Activated CD8-positive, alpha-beta memory T cell treated with anti-CD3 and anti-CD28 coated beads, Interleukin-2, amount 50 U/mL, for 48 hours (primary cell): ENCODE measurements at places on chromosomes 1 and 21.

- DNase-seq, result no peak
Measured at GRCh38 chr21:38774152-38774551, 31.6 kb upstream of the ETS2 start.

DNA sequence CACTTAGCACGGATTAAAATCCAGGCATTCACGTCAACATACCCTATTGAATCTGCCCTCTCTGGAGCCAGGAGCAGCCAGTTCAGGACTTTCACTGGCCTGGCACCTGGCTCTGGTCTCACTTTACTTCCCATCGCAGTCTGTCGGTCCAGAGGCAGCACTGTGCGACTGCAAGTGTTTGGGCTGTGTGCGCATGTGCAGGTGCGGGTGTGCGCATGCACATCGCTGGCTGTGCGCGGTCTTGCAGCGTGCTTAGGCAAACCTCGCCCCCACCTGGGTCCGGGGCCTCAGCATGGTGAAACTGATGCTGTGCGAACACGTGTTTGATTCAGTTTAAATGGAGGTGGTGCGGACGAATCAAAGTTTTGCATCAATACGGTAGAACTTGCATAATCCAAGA is 38.0 kb downstream of the ATF3 start:
- no peak for DNase-seq

DNA sequence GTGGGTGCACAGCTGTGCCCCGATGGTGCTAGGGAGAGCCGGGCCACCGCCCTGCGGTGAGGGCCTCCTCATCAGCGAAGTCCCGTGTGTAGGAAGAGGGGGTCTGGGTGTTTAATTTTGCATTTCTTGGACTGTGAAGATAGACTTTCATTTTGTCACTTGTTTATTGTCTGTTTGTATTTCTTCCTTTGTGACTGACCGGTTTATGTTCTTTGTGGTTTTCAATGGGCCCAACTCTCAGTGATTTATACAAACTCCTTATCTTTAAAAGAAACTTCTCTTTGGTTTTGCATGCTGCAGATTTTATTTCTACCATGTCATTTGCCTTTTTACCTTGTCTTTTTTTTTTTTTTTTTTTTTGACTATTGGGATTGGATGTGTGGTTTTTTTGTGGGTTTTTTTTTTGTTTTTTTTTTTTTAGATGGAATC is 65.1 kb downstream of the COL18A1 start:
- no peak for DNase-seq

DNA sequence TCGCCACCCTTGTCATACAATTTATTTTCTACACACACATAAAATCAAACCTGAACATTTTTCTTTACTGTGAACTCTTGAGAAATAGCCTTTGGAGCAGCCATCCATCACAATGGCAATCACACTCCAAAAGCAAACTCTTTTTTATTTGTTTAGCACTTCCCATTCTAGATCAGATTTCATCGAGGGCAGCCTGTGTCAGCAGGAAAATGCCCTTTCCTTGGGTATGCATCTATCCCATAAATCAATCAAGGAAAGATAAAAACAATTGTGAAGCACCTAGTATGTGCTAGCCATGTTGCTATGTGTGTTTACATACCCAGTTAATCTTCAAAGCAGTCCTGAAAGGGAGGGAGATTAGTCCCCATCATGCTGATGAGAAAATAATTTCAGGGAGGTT is 484.1 kb upstream of the USP24 start:
- DNase-seq, result no peak

DNA sequence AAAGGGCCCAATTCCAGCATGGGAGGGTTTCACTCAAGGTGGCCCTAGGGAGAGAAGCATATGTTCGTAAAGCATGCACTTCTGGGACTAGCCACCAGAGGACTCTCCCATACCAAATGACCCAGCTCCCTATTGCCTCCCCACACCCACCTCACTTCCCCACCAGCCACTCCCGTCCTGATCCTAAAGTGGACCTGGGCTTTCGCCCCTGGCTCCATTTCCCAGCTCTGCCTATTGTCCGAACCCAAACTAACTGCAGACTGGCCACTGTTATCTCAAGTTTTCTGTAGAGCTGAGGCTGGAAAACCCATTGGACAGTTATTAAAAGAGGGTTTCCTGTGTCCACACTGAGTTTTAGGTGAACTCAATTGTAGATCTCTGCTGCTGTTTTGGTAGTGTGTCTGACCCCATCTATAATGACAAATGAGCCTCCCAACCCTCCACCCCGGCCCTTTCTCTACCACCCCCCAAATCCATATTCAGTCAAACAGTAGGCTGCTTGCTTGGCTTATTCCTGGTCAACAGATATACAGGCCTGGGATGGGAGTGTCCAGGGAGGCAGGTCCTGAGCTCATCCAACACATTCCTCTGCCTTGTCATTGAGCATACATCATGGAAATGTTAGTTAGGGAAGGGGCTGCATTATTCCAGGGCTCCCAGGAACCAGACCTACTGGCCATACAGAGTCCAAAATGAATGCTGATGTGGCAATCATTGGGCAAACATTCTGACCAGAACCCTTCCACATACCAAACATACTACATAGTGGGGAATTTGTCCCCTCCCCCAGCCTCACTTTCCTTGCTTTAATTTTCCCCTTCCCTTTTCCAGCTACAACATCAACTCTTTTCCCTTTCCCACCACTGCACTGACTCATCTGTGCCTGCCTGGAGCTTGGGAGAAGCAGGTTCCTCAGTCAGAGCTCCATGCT is 59.2 kb downstream of the ABCA4 start:
- no peak for DNase-seq

- DNase-seq, result no peak
Measured at GRCh38 chr1:192713921-192714320, 78.0 kb downstream of the RGS13 start.

GRCh38 chr1:53475664-53476063 is 16.5 kb downstream of the DMRTB1 start:
- no peak for DNase-seq

GRCh38 chr1:23930861-23931490 is 17.8 kb upstream of the CNR2 start:
- DNase-seq, result no peak

DNA sequence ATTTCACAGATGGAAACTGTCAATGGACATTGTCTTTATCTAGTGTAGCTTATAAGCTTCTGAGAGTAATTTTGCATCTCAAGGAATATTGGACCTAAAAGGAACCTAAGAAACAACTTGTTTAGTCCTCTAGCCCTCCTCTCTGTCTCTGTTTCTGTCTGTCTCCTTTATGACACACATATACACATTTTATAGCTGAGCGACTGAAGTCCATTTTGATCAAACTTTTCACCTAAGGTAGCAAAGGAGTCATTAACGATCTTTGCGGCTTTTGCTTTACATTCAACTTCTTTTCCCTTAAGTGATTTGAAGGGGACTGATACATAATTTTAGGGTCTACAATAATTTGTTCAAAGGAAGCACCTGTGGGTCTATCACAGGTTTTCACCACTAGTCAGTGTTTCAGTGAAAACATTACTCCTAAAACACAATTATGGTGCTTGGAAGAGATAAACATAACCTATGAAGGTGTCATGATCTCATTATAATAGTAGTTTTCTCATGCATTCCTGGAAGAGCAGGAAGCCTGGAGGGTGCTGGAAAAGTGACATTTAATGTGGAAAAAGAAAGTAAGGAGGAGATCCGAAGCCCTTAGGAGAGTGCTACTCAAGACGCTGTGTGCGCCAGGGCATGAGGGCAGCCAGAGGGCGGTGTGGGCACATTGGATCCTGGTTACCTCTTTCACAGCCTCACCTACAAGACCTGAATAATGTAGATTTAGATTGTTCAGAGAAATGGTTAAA is 248.6 kb downstream of the DNM3 start:
- peak; percentile 61 for DNase-seq

DNA sequence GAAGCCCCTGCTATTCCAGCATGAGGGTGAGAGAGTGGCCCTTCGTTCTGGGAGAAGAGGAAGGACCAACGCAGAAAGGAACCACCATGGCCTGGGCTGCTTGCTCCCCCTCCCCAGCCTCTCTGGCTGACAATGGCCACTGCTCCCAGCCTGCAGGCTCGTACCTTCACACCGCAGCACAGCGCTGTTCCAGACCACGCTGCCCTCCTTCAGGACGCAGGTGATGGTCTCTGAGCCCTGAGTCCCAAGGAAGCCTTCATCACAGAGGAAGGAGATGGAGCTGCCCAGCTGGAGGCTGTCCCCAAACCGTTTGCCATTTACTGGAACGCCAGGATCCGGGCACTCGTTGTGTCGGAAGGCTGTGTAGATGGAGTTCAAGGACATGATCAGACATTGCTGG is 124.9 kb upstream of the HMGB4 start:
- no peak for DNase-seq

DNA sequence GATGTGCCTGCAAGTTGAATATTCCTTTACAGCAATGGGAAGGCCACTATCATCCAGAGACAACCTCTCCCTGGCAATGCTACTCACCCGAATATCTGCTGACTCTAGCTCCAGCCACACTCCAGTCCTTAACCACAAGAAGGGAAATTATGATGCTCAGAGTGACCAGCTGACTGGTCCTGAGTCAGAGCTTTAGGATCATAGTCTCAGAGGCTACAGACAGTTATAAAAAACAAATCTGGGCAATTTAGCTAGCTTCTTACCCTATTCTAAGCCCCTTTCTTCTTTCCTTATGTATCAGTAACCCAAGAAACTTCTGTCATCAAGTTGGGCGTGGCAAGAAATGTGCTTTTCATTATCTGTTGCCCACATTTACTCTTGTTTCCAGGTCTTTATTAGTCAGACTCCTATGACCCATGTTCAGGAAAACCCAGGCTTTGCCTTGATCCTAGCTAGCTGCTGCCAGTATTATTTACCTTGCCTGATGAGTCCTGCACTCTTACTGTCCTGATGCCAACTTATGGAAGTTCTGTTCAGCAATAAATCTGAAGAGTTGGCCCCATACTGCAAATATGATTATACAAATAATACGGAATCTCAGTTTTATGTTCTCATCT is 207.0 kb downstream of the TTLL7 start:
- no peak for DNase-seq

- no peak for DNase-seq
Measured at GRCh38 chr1:230385158-230385450, 41.0 kb downstream of the PGBD5 start.

DNA sequence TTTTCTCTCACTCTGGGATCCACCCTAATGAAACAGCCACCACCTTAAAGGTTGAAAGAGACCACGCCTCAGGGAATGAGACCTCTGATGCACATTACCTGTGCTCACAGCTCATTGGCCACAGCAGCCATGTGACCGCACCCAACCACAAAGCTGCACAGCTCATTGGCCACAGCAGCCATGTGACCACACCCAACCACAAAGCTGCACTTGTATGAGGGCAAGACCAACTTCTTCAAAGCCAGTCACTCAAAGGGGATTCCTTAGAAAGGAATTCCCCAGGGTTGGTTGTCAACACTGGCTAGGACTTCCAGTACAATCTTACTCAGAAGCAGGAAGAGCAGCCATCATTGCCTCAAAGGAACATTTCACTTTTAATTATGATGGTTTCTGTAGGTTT is 43.6 kb upstream of the PDE9A start:
- peak; percentile 73 for DNase-seq

DNA sequence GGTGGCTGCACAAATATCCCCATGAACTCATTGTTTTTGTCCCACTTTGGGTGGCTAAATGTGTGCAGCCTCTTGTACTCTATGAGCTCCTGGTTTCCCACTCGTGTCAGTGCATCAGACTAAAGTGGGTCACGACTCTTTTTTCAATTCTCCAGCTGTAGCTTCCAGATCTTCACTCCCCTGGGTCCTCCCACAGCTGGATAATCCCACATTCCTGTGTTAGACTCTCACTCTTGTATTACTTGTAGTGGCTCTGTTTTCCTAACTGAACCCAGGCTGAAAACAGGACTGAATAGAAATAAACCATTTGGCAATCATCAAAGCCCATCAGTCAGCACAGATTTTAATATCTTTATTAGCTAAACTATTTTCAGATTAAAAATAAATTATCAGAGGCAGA is 60.4 kb downstream of the UBE2U start:
- DNase-seq, result no peak

GRCh38 chr1:22288593-22289241 is 145.8 kb upstream of the WNT4 start:
- DNase-seq, result no peak

- DNase-seq, result no peak
Measured at GRCh38 chr1:71413441-71414175, 332.8 kb upstream of the ZRANB2 start.

GRCh38 chr1:227169343-227169742 is 148.9 kb downstream of the CDC42BPA start:
- DNase-seq, result no peak

DNA sequence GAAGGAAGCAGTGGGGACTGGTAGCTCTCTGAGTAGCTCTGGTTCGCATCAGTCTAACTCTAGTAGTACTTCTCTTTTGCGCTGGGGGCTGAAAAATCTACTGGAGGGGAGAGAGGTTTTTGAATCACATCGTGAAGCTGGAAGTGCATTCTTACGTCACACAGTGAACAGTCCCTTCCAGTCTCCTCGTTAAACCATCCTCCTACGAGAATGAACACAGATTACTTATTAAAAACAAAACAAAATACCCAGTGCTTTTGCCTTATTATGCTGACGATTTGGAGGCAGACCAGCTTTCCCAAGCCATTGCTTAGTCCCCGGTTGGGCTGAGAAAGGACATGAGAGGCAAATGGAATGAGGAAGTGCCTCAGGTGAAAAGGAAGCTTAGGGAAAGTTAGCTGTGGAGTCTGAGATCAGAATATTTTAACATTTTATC is 16.1 kb downstream of the HUNK start:
- DNase-seq, result no peak

GRCh38 chr1:118914379-118915161 is 73.6 kb downstream of the TBX15 start:
- no peak for DNase-seq

DNA sequence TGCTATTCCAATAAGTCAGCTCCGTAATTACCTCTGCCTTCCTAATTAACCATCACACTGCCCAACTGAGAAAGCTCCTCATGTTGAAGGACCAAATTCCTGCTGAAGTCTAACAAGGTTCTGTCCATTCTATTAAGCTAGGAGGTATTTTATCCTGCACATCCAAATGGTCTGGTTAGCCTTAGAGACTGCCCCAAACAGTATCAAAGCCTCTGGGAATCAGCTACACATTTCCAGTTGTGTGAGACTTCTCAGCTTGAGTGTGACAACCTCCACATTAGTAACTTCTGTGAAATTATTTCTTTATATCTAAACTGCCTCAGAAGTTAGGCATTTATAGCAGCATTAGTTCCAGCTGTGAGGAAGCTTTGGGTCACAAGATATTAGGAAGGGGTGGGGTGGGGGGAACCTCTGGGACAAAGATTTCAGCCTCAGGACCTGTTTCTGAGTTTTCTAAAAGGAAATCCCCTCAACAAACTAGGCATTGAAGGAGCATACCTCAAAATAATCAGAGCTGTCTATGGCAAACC is 150.5 kb upstream of the DUSP10 start:
- no peak for DNase-seq

- no peak for DNase-seq
Measured at GRCh38 chr21:35075546-35075945, 26.4 kb upstream of the RUNX1 start.

GRCh38 chr1:9321986-9322660 is 29.4 kb downstream of the SPSB1 start:
- DNase-seq, result no peak

DNA sequence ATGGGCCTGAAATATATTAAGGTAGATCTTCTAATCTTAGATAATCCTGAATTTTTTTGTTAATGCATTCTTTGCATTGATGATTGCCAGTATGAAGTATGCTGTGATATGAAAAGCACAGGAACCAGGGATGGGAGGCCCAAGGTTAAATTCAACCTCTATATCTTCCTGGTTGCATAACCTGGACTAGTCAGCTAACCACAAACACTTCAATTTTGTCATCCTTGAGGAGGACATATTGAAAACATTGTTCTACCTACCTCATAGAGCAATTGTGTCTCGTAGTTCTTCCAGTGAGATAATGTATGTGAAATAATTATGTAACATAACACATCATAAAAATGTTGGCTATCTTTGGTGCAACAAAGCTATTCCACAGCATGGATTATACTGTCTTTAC is 25.6 kb downstream of the PDC start:
- DNase-seq, result no peak
